ENCODE measurements at places on chromosomes 7 and 10.

DNA sequence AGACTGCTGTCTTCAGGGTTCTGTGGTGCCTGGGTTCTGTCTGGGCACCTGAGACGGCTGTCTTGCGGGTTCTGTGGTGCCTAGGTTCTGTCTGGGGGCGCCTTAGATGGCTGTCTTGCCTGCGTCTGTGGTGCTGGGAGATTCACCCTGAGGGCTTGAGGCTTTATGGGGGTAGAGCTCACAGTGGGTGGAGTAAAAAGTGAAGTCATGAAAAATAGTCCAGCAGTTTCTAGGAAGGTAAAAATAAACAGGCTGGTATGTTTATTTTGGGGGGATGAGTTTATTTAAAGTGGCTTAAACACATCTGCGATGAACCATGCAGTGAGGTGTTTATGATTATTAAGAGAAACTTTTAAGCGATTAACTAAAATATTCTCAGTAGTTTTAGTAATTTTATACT is 64.2 kb downstream of the NKX6-2 start:
- no peak for DNase-seq

DNA sequence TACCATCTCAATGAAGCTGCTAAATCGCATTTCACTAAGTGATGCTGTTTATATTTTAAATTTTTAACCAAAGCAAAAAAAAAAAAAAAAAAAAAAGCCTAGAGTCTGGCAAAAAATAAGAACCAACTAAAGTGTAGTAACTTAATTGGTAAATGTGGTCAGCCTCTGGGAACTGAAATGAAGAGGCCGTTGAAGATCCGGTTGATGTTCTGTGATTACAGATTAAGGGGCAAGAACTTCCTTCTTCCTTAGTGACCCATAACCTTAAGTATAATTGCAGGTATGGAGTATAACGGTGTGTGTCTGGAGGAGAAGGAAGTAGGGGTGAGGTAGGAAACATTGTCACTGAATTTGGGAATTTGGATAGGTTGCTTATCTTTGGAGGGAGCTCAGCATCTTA is 7.7 kb upstream of the SRGN start:
- no peak for DNase-seq

GRCh38 chr10:99926925-99927720 is 82.6 kb downstream of the DNMBP start:
- DNase-seq = no peak

GRCh38 chr7:92621561-92622023 is 31.4 kb upstream of the FAM133B start:
- DNase-seq = no peak

DNA sequence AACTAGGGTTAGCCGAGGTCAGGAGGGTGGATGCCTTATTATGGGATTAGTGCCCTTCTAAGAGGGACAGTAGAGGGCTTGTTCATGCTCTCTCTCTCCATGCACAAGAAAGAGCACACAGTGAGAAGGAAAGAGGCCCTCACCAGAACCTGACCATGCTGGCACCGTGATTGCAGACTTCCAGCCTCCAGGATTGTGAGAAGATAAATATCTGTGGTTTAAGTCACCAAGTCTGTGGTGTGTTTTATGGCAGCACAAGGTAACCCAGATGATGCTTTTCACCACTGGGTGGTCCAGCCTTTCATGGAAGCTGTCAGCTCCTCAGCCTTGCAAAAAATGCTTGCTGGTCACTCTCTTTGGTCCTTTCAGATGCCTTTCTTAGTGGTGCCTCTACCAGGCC is 175.9 kb downstream of the ANKRD30A start:
- DNase-seq = no peak

DNA sequence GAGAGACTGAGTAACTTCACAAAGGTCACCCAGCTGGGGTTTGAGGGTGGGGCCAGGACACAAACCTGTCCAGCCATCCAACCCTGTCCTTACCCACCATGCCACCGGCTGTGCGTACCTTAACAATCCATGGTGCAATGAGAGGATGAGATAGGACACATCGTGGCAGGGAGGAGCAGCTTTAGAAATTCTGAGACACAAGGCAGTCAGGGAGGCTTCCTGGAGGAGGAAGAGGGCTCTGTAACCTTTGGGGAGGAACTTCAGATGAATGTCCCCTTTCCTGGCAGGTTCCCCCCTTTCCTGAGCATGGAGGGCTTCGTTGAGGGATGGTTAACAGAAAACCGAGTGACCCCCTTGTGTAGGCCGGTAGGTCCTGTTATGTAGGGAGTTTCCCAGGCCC is 35.6 kb upstream of the SLC29A3 start:
- no peak for DNase-seq

GRCh38 chr7:149102666-149103065 is 12.1 kb upstream of the ZNF786 start:
- no peak for DNase-seq

- DNase-seq = no peak
Observed at GRCh38 chr10:33332183-33333065, 2.0 kb downstream of the NRP1 start.

DNA sequence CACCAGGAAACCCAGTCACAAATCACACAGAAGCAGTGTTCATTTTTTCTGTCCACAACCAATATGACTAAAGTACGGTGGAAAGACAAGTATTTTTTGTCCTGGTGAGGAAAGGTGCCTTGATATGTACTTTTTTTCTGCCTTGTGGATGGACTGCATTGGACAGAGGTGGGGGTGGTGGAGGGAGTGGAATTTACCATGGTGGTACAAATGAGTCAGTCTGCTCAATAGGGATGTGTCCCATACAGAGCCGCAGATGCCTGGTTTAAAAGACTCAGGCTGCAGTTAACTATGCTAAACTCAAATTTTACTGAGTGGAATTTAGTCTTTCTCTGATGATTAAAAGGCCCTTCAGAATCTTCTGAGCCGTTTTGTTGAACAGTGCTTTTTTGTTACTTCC is 674.5 kb upstream of the GALNT17 start:
- DNase-seq = no peak

DNA sequence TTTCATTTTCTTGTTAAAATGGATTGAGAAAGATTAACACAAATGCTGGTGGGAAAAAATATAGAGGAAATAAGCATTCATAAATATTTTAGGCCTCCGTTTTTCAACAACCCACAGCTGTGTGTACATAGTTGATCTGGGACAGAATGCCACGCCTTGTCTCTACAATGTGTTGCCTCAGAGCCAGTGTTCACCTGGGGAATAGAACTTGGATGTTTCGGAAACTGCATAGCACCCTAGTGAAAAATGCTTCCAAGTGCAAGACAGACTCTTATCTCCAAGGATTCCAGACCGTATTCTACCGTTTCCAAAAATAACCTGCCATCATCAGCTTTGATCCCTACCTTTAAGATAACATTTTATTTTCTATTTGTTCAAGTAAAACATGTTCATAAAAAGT is 260.9 kb downstream of the SDK1 start:
- DNase-seq = no peak

- no peak for DNase-seq
Observed at GRCh38 chr7:96982586-96982985, 22.8 kb upstream of the DLX6 start.

DNA sequence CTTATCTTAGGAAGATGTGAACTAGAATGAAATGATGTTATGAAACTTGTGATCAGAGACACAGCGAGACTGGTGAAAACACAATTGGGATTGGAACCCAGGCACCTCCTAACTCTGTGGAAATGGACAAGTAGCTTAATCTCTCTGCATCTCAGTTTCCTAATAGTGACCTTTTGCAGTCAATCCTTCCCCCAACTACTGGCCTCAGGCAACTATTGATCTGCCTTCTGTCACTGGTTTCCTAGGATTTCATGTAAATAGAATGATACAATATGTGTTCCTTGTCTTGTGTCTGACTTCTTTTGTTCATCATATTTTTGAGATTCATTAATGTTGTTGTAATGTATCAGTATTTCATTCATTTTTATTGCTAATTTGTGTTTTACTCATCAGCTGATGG is 341.7 kb downstream of the REEP3 start:
- DNase-seq = no peak

DNA sequence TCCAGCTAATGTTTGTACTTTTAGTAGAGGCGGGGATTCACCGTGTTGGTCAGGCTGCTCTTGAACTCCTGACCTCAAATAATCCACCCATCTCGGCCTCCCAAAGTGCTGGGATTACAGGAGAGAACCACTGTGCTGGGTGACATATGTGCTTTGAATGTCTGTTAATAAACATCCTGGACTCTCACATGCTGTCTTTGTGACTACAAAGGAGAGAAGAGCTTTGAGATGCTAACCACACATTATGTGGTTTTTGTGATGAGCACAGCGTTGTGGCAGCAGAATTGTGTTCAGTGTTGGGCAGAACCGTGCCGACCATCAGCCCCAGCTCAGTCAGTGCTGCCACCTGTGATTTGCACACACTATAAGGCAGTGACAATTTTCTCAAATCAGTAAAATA is 500.1 kb upstream of the KLF6 start:
- no peak for DNase-seq

DNA sequence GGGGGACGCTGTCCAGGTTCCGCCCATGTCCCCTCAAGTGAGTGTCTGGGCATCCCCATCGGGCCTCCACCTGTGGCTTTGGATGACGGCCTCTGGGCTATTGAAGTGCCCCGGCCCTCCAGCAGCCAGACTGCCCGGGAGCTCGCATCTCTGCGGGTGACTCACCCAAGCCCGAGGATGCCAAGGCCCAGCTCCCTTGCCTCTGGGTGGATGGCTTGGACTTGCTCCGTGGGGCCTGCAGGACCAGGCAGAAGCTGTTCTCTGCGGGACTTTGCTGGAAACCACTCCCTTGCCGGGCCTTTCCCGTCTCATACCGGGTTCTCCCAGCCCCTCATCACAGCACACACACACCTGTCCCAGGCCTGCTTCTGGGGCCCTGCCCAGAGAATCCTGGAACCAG is 22.4 kb downstream of the DPYSL4 start:
- DNase-seq = no peak

DNA sequence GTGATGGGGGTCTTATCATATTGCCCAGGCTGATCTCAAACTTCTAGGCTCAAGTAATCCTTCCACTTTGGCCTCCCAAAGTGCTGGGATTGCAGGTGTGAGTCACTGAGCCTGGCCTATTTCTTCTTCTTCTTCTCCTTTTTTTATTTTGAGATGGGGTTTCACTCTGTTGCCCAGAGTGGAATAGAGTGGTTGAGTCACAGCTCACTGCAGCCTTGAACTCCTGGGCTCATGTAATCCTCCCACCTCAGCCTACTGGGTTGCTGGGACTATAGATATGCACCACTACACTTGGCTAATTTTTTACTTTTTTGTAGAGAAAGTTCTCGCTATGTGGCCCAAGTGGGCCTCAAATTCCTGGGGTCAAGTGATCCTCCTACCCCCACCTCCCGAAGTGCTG is 124.3 kb downstream of the SKIDA1 start:
- DNase-seq = no peak

DNA sequence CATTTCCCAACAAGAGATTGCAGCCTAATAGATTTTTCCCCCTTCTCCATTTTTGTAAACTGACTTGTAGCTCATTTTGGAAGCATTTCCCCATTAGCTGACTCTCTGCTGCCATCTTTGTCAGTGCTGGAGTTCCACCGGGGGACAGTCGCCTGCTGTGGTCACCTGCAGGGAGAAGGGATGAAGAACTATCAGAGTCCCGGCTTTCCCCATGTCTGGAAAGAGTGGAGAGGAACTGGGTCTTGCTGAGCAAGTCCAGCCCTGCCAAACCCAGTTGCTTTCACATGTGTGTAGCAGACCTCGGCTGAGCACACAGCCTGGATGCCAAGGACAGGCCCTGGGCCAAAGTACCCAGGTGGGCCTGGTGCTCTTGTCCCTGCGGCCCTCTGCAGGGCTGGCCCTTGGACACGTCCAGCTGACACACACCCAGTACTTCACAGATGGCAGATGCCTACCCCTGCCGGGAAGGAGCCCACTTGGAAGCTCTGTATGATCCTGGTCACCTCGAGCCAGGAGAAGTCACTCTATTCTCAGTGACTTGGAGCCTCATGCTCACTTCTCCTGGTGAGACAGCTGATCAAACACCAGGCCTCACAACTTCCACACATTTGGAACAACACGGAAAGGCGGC is 157.3 kb upstream of the NPVF start:
- DNase-seq = no peak

DNA sequence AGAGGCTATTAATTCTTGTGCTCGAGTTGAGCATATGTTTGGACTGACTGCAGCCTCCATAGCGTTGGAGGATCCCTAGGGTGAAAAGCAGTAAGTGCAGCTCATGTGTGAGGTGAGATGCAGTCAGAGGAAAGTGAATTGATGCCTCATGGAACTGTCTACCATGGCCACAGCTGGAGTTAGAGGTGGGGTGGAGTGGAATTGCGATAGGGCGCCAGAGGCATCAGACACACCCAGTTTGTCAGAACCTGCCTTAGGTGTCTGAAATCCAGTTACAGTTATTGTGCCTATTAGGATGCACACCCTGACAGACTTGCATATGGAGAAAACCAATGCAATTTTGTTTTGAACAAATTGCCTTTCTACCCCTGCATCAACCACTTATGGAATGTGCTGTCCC is 39.4 kb downstream of the ERLIN1 start:
- DNase-seq = no peak

- no peak for DNase-seq
Observed at GRCh38 chr10:3914733-3915132, 129.7 kb upstream of the KLF6 start.

- no peak for DNase-seq
Observed at GRCh38 chr10:128102480-128103228, 23.6 kb downstream of the MKI67 start.

DNA sequence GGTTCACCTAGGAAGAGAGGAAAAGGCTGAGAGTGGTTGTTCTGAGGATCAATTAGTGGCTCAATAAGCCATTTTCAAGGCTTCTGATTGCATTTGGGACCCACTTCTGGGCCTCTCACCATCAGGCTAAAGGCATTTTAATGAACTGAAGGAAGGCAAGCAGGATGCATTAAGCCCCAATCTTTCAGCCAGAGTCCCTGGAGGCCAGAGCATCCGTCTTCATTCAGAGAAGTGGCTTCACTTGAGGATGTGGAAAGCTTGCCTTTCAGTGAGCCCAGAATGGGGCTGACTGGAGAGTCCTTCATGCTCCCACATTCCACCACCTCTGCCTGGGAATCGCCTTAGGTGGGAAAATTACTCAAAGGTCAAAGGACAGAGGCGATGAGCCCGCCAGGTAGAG is 41.8 kb downstream of the COL17A1 start:
- no peak for DNase-seq

DNA sequence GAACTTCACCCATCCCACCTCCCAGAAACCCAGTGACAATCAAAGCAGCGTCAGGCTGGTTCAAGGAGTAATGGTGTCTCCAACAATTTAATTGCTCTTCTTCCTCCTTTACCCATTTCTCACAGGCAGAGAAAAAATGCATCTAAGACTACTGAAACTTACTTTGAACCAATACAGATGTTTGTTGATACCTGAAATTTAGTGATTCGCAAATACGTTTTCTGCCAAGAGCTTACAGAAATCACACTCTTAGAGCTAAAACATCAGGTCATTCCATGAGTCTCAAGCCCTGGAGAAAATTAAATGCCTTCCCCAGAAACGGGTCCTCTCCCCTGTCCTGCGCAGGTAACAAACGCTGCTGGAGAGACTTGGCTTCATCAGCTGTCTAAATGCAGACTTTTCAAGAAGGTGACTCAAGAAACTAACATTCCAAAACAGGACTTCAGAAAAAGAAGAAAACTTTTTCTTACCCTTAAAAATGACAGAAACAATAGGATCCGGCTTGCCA is 443 bp downstream of the MYOF start:
- no peak for DNase-seq

- DNase-seq = no peak
Observed at GRCh38 chr10:20893297-20893696, 3.8 kb downstream of the NEBL start.

GRCh38 chr10:99232360-99232999 is 3.2 kb downstream of the HPSE2 start:
- DNase-seq = no peak

- DNase-seq = no peak
Observed at GRCh38 chr7:151520419-151521261, 945 bp upstream of the RHEB start.

All from stimulated activated CD8-positive, alpha-beta memory T cell treated with anti-CD3 and anti-CD28 coated beads, Interleukin-4, amount 100 ng/mL, for 1 hour (primary cell).